ENCODE measurements at places on chromosomes 2 and 18.

GRCh38 chr2:113894156-113894743, 4.4 kb downstream of the ACTR3 start:
- DNase-seq = no peak

DNA sequence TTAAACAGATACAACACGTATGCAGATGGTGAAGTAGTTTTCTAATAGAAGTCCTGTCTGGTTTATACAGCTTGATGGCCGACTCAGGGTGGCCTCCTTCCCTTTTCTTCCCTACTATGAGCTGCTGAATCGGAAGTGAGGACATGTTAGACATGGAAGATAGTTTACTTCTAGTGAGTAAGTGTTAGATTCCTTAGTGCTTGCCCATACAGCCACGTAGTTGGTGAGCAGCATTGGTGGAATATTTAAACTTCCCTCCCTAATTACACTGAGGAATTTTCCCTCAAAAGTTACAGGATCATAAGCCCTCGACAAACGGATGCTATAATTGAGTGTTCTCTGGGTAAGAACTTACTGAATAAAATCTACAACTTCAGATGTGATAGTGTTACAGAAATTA, 52.1 kb downstream of the RHBDD1 start:
- DNase-seq = no peak

DNA sequence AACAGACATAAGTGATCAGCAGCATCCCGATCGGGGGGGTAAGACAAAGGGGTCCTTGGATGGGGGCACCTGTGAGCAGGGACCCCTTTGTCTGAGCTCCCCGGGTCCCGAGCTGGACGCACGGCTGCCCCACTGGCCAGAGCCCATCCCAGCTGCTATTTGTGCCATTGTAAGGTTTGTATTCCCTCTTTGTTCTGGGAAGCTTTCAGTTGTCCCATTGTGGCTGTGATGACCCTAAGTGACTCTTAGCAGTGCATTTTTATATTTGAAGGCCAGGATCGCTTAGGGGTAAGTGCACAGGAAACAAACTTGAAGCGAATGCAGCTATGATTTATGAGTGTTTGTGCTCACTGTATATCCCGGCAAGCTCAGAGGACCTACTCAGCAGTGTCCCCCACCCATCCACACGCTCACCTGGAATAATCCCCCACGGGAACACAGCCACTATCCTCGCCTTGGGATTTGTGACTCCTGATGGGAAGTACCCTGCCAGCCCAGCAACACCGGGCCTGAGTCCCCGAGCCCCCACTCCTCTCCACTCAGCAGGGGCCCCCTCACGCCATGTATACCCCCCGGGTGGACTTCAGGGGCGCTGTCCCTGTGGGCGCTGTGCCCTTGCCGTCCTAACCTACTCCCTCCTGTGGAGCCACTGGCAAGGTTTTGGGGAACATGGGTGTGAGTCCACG, 80.1 kb downstream of the MBP start:
- DNase-seq = no peak

- no peak for DNase-seq
Measured at GRCh38 chr2:15450808-15451207, 110.3 kb downstream of the NBAS start.

DNA sequence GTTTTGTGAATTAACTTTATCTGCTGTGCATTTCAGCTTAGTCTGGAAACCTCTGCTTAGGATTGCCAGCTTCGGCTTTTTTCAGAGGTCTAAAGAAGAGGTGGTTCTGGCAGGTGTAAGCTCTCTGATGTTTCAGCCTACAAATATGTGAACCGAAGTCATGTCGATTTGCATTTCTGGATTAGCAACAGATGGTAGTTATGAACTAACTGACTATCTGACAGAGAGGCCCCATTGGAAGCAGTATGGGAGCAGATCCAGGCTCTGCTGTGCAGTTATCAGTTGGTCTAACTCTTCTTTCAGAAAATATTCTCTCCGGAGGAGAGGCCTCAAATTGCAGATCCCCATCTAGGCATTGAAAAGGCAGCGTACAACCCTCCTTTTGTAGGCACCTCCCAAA, 32.7 kb upstream of the SPRED2 start:
- no peak for DNase-seq

GRCh38 chr2:104040771-104041170, 813.1 kb upstream of the POU3F3 start:
- DNase-seq = no peak

DNA sequence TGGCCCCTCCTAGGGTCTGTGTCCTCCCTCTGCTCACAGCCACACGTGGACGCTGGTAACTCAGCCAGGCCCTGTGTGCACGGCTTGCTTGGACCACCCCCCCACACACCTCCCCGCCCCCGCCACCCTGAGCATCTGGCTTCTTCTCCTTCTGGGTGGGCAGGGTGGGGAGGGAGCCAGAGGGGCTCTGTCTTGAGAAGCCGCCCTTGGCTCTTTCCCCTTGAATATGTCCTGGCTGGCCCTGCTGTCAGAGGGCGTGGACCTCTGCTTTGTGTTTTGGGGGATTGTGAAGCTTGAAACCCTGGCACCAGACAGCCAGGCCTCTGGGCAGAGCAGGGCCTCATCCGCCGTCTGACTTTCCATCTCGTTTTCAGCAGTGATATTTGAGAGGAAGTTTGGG, 72.1 kb downstream of the GLI2 start:
- no peak for DNase-seq

GRCh38 chr2:12064153-12064552, 317.7 kb downstream of the LPIN1 start:
- no peak for DNase-seq

GRCh38 chr2:239465017-239466001, 64.5 kb upstream of the HDAC4 start:
- DNase-seq = no peak

DNA sequence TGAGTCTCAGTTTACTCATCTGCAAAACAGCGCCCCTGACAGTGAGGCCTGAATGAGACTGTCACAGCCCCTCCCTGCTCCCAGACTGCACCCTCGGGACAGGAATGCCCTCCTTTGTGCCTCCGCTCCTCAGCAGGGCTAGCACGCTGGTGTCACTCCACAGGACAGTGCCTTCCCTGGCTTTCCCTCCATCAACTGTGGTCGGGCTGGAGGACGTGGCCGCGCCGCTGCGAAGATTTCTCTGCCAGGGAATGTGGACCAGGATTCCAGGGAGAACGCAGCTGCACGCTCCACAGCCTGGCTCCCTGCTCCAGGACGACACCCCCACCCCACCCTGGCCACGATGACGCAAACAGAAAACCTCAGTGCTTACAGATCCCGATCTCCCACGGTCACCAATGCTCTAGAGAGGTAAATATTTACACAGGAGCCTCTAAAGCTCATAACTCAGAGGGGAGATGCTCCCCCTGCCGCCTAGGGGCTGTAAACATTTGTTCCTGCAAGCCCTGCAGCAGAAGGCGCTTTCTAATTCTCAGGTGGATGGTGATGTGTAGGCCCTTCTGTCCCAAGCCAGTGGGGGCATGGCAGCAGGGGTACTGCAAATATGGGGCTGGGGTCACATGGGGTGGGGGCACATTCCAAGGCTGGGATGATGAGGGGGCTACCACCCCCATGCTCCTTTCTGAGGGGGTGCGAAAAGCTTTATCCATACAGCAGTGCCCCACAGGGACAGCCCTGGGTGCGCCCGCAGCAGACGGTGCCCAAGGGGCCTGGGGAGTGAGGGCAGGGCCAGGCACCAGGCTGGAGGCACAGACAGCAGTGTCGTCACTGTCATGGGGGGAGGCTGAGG, 12.4 kb downstream of the HS6ST1 start:
- DNase-seq = no peak

DNA sequence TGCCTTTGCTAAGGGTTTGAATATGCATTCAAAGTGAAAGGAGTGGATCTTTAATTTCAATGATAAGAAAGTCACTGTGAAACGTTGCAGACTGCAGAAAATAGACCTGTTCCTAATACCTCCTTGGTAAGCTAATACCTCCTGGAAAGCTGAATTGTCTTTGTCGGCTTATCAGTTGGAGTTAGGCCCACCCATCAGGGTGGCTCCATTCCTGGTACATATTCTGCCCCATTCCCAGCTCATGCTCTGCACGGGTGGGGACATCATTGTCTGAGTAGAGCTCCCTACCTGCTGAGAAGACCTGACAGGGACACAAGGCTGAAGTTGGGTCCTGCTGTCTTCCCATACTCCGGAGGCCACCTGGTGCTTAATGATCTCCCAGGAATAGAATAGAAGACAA, 203.3 kb downstream of the EN1 start:
- DNase-seq = no peak

DNA sequence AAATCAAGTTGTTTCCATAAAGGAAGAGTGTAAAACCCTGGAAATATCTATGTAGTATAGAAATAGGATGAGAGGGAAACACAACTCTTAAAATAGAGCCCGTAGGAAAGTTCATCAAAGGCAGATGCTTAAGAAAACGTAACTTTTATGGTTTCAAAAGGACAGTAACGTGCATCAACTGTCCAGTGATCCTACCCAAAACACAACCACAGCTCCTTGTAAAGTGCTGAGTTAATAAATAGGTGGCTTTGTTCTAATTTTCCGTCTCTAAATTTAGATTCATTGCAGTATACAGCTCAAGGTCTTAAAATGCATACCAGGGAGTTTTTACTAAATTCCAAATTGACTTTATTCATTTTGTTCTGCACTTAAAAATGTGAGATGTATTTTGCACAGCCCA, 282.1 kb upstream of the ID2 start:
- no peak for DNase-seq

GRCh38 chr2:143347271-143347695, 218.1 kb downstream of the ARHGAP15 start:
- DNase-seq = no peak

- no peak for DNase-seq
Measured at GRCh38 chr18:23634692-23635091, 28.0 kb downstream of the ANKRD29 start.

DNA sequence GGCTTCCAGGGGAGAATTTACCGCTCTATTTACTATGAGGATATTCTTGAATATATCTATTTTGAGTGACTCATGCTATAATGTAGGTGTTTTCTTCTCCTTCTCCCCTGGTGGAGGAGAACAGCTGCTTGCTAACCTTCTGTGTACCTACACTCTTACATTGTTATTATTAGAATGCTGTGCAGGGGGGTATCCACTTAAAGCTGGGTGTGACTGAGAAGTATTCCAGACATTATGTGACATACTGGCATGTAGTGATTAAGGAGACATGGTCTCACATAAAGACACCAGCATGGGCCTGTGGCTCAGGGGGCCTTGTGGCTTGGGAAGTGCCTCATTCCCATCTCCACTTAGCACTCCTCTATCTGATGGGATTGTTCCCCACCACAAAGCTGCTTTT, 287.9 kb downstream of the PTPRM start:
- DNase-seq = no peak

DNA sequence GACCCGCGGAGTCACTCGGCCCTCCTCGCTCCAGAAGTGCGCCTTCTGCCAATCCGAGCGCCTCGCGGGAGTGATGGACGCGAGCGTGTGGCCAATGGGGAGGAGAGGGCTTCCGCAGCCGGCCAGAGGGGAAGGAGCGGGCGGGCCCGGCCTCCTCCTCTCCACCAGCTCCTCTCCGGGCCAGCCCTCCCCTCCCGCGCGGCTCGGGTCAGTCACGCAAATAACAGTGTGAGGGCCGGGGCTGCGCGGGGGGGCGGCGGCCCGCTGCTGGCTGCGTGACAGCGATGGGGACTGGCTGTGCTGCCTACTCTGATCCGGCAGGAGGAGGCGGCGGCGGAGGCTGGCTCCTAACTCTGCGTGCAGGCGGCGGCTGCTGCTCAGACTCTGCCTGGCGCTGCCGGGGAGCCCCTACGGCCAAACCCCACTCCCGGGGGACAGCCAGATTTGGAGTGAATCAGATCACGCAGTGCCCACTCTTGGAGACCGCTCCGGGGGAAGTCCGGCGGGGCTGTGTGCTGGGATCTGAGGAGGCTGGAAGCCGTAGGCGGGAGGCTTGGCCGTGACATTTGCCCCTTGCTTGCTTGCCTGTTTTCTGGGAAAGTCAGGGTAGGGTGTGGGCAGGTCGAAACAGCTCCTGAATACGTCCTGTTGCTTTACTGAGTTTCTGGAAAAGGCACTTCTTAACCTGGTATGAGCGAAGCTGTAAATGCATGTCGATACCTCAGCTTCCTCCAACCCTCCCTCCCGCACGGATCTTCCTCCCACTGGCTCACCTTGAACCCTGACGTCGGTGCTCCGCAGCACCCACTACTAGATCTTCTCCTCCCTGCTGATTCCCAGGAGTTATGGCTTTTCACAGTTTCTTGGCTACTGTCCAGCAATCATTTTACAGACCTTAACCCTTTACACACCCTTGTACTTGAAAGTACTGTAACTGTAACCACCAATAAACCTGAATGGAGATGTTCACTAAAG, 97.9 kb upstream of the SERTAD2 start:
- DNase-seq = no peak

DNA sequence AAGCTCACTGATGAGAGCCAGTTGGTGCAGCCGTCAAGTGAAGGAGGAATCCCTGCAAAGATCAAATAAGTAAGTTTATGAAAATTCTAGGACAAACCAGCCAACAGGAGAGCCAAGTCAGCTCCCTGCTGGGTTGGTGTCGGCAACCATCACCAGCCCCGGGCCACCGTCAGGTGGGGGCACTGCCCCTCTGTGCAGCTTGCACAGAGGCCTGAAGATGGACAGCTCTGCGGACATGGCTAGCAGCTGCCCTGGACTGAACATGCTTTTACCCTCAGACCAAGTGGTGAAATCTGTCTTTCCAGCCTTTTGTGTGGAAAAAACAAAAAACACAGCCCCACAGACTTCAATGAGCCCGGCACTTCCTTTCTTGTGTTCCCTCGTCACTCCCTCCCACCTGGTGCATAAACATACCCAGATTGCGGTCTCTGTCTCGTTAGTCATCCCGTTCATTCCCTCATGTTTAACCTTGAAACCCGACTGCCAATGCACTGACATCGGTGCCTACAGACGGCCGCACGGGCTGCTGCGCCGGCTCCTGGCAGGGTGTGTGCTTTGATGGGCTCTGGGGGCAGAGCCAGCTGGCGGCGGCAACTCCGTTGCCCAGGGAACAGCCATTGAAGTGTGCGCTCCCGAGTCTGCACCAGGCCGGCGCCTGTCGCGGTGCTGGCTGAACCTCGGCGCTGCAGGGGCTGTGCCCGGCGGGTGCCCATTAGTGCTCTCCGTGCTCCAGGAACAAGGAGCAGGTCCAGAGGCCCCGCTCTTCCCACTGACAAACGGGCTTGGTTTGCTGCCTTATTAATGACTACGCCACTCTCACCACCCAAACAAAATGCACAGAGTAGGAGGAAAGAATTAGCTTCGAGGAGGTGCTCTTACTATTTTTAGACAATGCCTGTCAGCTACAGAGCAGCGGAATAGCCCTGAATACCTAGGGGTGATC, 95.3 kb downstream of the EIPR1 start:
- DNase-seq = no peak

DNA sequence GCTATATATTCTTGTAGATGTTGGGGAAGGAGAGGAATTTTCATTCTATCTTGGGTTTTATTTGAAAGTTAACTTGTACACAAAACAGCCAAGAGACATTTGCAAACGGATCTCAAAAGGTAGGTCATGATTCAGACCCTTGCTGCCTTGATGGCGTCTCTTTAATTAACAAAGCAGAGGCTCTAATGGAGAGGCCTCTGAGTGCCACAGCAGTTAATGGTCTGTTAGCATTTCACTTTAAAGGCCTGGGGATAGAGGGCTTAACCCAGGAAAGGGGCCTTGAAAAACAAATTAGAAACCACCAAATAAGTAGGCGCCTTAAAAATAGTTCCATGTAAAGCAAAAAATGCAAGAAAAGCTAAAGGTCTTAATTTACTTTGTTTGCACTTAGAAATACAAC, 836.9 kb upstream of the CELF4 start:
- no peak for DNase-seq
